ENCODE measurements at places on chromosomes 3 and 15.

GRCh38 chr3:182568876-182569275 lies 224.4 kb upstream of the ATP11B start:
- DNase-seq = no peak

GRCh38 chr3:136332302-136332701 lies 82.2 kb downstream of the PCCB start:
- no peak for DNase-seq

DNA sequence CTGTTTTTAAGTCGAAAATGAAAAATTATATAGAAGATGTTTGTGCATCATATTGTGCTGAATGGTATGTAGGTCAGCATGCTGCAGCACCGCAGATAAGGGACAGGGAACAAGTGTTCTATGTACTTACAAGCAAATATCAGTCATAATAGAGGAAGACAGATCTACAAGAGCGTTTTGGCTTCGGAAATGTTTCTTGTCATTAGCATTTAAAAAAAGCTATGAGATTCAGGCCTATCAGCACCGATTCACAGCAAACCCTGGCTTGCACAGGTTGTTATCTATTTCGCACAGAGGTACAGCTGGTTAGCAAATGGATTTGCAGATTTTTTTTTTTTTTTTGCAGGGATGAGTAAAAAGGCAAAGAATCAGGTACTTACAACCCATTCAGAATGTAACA lies 204.2 kb upstream of the TBC1D5 start:
- no peak for DNase-seq

- no peak for DNase-seq
These were observed 15.4 kb downstream of the TMEM44 start for GRCh38 chr3:194617827-194618226.

- DNase-seq = no peak
These were observed 42.5 kb downstream of the CHCHD6 start for GRCh38 chr3:126746395-126747177.

DNA sequence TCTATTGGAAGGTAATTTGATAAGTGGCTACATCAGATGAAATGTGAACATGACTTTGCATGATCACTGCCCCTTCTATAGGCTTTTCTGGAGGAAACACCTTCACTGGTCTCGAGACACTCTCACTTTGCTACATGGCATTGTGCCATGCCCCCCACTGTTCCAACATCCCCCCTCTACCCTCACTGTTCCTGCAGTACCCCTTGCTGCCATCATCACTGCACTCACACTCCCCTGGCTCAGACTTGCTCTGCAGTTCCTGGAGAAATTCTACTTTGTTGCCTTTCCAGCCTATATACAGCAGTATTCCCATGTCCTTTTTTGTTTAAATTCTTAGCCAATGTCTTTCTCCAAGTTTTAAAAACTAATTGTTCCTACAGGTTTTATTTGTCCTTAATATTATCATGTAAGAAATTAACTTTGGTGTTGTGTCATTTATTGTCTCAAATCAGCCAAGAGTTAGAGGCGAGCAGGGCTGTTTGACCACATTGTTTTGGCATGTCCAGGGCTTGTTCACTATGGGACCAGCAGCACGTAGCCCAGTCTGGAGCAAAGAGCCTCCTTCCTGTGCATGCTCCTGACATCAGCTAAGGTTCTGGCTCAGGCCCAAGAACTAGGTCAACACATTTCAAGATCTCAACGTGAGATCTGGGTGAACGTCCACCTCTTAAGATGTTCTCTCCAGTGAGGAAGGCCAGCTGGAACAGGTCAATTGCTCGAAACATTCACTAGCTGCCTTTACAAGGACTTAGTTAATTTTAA lies 246.4 kb downstream of the SLC9A9 start:
- DNase-seq = no peak

DNA sequence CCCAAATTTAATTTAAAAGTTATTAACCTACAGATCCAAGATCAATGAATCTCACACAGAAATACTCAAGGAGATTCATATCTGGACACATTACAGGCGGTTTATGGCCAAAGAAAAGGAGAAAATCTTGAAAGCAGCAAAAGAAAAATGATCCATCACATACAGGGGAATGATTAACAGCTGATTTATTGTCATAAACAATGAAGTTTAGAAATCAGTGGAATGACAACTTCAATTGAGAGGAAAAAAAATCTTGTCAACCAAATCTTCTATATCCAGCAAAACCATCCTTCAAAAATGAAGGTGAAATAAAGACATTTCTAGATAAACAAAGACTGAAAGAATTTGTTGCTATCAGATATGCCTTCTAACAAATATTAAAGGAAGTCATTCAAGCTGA lies 156.2 kb upstream of the SEMA6D start:
- no peak for DNase-seq

DNA sequence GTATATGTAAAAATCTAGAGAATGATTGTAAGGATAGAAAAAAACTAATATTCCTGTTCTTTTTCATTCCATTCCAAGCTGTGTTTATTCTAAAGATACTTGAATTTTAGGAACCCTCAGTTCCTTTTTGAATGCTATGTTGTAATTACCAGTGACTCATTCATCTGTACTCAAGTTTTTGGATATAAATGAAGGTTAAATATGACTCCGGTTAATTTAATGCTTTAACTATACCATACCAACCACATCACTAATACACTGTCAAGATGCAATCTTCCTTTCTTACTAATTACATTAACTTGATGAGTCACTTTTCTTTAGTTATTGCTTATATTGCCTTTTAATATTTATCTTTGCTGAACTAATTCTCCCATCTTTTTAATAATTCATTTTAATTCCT lies 68.8 kb upstream of the ZNF148 start:
- DNase-seq = no peak

DNA sequence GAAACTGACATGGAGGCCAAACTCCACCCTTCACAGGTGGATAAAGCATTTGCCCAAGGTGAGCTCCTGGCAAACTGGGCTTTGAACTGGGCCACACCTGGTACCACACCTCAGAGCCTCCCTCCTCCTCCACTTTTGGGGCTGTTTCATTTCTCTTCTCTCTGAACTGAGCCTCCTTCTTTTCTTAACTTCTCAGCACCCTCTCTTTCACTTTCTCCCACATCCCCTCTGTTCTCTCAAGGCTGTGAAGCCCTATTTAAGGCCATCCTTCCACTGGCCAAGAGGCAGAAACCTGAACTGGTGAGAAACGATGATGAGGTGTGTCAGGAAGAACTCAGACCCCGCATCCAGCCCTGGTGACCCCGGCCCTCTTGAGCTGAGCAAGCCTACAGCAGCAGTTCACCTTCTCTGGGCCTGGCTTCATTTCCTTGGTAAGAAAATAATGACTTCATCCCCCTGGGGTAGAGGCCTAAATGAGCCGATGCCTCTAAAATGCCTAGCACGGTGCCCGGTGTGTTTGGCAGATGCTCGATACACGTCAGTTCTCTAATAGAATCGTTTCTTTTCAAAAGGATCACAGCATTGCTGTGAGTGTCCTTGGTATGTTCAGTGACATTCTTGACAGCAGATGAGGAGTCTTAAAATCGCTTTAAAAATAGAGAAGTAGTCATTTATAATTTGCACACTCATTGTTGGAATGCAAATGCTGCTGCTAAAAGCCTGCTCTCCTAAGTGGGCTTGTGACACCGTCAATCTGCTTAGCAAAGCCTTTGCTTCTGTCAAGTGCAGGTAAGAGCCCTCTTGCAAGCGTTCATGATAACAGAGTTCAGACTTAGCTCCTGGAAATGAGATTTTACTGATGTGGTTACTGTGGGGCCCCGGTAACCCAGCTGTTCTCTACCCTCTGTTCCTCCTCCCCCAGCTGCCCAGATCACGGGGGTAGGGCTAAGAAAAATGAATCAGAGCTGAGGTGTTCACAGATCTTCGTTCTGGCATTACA lies 97.7 kb upstream of the ATP2B2 start:
- DNase-seq = no peak
